Kidney epithelial cell (primary cell): ENCODE measurements at places on chromosomes 6 and 20.

DNA sequence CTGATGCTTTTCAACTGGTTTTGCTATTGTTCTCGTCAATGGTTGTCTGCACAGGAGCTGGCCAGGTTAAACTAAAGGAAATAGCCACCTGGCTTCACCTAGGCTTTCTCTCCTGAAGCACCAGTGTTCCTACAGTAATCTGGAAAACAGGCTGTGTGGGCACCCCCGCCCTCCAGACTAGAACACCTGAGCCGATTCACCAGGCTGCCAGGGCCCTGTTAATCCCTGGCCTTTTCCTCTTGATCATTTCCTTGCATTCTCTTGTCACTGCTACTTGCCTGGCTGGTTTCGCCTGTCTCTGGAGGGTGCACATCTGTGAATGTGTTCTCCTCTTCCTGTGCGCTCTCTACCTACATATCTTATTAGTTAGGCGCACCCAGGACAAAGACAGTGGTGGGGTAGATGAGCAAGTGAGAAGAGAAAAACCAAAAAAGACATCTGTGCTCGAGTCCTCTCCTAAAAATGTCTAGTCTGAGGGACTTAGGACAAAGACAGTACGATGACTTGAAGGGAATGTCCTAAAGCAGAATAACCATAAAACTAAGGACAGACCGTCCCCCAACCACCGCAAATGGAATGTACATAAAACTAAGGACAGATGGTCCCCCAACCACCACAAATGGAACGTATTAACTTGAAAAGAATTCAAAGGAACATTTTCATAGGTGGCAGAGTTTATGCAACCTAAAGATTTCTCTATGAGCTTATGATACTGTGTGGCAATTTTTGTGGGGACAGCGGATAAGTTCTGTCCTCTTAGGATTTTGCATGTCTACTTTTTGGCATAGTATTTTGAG lies 45.9 kb upstream of the EMILIN3 start:
- no peak for DNase-seq

- DNase-seq, result no peak
These were observed 22.0 kb downstream of the TRIM27 start for GRCh38 chr6:28901831-28902230.

DNA sequence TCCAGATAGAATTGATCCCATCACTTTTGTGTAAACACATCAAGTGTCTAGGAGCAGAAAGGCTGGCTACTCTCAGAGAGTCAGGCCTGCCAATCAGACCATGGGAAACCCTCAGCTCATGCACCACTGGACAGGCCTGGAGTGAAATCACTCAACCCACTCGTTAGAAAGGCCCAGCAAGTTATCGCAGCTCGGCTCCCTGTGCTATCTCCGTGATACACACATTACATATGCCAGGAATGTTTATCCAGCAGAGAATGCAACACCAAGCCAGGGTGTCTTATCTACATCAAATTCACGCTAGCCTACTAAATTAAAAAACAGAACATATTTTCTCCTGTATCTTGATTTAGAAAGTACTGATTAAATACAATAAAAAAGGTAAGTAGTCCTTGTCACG lies 232.4 kb upstream of the FOXQ1 start:
- DNase-seq, result peak; percentile 45

- no peak for DNase-seq
These were observed 252.3 kb downstream of the LY86 start for GRCh38 chr6:6840831-6841291.

GRCh38 chr6:168828800-168829199 lies 387.8 kb downstream of the SMOC2 start:
- DNase-seq, result peak; percentile 31

DNA sequence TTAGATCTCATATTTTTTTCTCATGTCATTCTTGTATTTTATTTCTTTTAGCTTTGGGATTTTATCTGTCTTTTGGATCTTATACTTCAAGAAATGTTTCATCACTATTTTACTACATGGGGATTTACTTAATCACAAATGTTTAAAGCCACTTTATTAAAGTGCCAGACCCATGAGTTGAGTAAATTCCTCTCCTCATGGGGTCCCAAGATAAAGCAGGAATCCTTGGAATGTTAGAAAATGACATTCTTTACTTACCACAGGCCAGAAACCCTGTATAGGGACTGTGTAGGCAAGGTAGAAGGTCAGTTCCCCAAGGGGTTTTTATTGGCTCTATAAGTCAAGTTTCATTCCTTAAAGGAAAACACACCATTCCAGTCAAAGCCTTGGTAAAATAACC lies 28.4 kb upstream of the OR2J2 start:
- DNase-seq, result no peak

GRCh38 chr6:40719671-40720374 lies 132.7 kb upstream of the LRFN2 start:
- DNase-seq, result peak; percentile 16
